Cerebellum (tissue), 4 donors: ENCODE measurements at places on chromosomes 4 and X.

GRCh38 chr4:7805533-7806337 is 133.9 kb downstream of the AFAP1 start:
- no peak for DNase-seq

- DNase-seq, result no peak
These were observed 227.8 kb downstream of the STIM2 start for GRCh38 chr4:27088491-27088890.

DNA sequence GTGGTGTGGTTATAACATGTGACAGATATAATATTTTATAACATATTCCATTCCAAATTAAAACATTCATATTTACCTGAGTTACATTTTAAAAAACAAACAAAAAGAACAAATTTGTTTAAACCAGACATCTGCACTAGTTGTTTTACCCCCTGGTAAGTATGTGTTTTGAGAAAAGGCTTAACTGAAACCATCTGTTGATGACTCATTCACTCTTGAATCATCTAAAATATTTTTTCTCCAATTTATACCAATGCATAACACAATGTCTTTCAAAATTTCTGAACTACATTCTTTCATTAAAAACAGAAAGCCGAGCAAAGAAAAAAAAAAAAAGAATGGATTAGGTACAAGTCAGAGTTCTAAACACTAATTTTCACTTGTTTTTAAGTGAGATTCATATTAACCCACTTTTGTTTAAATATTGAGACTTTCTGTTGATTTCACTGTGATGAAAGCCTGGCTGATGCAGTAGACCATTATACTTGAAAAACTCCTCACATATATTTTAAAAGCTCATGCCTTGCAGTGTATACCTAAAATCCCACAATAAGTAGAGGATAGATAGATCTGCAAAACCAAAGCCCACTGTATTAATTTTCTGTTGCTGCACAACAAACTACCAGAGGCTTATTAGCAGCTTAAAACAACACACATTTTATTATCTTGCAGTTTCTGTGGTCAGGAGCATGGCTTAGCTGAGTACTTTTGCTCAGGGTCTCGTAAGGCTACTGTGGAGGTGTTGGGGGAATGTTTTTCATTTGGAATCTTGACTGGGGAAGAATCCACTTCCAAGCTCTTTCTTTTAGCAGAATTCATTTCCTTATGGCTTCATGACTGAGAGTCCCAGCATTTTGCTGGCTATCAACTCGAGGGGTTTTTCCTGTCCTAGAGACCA is 221.5 kb downstream of the PCDH18 start:
- no peak for DNase-seq

DNA sequence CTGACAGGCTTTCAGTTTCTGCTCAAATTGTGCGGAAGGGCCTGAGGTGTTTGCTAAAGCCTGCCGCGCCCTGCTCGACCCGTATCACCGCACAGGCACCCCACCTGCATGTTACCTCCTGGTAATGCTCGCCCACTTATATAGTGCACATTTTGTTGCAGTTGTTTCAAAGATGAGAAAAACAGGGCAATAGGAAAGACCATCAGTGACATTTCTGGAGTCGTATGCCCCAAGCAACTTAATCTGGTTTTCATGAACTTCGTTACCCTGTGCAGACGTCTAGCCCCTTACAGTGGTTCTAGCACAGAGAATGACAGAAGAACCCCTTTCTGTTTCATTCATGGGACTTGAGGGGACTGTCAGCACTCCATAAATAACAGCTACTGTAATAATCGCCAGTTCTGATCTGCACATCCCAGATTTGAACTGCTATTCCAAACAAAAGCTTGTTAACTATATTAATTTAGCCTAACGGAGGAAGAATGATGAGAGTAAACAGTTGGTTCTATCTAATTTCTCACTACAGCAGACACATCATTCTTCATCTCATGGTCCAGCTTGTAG is 940 bp upstream of the DCTD start:
- DNase-seq, result no peak

DNA sequence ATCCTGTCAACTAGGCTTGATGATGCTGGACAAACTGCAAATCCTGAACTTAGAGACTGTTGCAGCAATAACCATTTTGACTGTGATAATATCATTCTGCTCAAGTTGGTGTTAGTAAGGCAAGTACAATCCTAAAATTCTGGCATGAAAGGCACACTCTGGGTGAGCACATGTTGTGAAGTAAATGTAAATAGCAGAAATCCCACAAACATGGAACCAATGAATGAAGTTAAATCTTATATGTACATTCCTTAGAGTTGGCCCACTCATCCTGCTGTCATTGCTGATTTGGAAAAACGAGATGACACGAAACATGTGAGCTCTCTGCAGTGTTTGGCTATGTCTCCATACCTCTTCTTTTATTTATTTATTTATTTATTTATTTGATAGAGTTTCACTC is 21.0 kb downstream of the RBM47 start:
- DNase-seq, result no peak

DNA sequence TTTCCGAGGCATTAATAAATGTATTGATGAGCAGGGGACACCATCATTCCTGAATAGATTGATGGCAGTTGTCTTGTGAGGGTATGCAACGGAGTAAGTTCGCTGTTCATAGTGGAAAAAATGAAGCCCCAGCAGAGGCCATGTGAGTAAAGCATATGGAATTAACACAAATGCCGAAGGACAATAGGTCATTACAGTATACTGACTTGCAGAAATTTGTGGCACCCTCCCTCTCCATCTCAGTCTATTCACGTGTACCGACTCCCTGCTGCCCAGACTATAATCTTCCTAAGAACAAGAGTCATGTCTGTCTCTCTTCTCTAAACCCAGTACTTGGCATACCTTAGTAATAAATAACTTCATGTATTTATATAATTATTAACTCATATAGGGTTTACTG is 47.1 kb upstream of the PCDH10 start:
- DNase-seq, result no peak

DNA sequence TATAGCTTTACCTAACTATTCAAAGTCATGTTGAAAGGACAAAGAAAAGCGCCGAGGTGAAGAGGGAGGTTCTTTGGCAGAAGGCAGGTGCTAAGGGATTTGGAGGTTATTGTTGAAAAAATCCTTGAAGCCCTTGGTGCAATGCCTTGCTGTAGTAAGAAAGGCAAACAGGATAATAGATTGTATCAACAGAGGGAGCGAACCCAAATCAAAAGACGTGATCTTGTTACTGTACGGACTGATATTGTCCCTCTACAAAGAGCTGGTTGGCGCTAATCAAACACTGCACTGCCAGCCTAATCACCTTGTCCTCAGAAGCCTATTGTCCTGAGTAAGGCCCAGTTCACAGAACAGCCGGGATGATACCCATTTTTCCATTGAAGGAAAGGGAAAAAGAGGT is 182.9 kb downstream of the ZIC3 start:
- DNase-seq, result no peak

DNA sequence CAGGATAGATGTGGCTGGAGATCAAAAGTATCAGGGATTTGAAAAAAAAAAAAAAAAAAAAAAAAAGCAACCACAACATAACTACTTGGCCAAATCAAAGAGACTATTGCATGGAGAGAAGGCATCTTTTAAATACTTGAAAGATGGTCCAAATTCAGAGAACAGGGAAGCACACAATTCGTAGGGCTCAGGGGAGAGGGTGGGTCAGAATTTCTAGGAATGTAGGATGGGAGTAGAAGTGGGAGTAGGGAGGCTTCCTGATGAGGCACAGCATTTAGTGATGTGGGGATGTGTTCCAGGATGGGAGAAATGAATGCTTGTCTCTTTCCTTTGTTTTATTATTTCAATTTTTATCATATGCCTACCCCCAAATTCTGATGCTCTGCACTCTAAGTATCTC is 36.3 kb downstream of the RTL3 start:
- DNase-seq, result no peak

DNA sequence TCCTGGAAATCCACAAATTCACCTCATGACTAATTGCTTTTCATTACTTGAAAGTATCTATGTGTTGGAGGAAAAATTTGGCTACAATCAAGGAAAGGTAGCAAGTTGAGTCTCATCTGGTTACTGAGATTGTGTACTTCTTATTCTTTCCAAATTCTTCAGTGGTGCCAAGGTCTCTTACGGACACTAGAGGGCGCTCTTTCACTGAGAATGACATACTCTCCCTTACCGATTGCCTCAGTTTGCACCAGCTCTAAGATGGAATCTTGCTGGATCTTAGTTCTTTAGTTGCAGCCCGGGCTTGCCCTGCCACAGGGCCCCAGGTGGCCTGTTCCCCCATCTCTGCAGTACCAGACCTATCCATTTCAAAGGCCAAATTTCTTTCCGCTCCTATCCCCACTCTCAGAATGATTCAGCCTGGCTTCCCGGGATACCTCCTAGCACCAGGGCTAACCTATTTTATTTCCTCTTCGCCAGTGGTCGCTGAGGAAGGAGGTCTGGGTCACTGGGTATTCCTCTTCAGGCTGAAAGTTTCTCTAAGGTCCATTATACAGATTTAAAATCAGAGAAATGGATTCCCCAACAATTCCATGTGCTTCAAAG is 24.6 kb upstream of the GPR50 start:
- peak; percentile 18 for DNase-seq
